ENCODE measurements at places on chromosomes 3 and 15.
A peak's percentile ranks its signal among the peaks of the same experiment; 100 is the strongest.

DNA sequence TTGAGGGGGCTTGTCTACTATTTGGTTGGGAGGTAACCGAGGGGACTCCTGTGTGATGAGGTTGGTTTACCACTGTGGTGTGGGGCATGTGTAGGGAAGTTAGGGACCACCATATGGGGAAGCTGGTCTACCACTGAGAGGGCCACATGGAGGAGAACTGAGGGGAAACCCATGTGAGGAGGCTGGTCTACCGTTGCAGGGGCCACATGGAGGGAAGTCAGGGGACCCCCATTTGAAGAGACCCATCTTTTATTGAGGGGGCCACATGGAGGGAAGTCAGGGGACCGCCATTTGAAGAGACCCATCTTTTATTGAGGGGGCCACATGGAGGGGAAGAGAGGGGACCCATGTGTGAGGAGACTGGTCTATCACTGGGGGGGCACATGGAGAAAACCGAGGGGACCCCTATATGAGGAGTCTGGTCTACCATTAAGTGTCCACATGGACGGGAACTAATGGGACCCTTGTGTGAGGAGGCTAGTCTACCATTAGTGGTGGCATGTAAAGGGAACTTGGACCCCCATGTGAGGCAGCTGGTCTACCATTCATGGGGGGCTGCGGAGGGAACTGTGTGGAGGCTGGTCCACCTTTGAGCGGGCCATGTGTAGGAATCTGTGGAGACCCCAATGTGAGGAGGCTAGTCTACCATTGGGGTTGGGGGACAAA is 165.5 kb downstream of the FBLN2 start:
- DNase-seq = no peak

DNA sequence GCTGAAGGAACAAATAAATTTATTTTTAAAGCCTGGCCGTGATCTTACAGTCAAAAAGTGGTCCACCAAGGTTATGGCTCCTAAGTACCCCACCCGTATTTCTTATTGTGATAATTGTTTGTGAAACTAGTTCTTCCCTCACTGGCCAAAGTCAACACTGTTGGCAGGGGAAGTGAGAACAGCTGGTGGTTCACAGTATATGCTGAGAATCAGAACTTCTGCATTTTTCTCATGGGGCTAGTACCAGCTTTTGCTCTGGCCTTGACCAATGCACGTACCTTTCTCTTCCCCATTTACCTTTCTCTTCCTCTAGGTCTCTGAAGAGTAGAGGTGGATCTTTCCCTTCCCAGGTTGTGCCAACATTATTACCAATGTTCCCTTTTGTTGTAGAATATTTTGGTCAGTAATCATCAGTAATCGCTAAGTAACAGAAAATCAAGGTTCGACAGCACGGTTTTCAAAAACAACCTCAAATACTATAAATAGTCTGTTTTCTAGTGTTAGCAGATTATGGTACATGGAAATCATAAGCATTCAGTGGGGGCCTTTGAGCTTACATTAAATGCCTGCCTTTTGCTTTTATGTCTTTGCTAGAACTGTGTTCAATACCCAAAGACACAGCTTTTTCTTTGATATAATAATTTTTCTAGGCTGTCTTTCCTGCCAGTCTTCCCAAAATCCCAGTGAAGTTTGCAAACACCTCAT is 268.0 kb downstream of the LPP start:
- peak; percentile 37 for DNase-seq

GRCh38 chr15:77822631-77823230 is 190.0 kb upstream of the LINGO1 start:
- no peak for DNase-seq

DNA sequence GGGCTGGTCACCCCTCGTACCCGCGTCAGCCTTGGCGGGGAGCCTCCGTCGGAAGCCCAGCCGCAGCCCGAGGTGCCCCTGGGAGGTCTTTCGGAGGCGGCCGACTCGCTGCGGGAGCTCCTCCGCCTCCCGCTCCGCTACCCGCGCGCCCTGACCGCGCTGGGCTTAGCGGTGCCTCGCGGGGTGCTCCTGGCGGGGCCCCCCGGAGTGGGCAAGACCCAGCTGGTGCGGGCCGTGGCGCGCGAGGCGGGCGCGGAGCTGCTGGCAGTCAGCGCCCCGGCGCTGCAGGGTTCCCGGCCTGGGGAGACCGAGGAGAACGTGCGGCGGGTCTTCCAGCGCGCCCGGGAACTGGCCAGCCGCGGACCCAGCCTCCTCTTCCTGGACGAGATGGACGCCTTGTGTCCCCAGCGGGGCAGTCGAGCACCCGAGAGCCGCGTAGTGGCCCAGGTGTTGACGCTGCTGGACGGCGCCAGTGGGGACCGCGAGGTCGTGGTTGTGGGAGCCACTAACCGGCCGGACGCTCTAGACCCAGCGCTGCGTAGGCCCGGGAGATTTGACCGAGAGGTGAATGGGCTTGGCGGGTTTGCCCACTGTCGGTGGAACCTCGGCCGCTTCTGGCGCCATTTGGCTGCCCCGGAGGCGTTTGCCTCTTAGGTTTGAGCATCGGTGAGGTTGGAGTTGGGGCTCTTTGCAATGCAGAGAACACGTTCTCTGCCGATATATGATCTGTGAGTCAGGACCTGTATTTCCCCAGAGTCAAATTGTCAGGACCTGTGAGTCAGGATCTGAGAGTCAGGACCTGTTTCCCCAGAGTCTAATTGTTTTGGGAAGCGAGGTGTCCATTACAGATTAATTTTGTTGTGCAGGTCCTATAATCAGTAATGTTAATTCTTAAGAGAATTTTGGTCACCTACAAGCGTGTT is 24.9 kb upstream of the GATM start:
- DNase-seq = no peak

DNA sequence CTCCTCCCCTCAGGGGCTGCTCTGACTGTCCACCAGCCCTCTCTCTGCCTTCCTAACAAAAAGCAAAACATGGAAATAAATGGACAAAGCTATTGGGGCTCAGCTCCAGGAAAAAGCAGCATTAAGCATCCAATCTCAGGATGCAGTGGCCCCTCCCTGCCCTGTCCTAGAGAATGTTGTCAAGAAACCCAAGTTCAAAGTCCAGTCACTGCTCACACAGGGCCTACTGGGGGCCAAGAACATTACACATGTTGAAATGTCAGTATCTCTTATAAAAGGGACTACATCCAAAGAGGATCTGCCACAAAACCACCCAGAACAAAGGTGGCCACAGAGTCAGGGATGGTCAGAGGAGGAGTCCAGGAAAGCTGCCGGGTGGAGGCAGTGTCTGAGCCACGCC is 7.6 kb upstream of the GRIP2 start:
- DNase-seq = no peak

- DNase-seq = no peak
These were observed 272.2 kb upstream of the CHRNA7 start for GRCh38 chr15:31758126-31758525.

DNA sequence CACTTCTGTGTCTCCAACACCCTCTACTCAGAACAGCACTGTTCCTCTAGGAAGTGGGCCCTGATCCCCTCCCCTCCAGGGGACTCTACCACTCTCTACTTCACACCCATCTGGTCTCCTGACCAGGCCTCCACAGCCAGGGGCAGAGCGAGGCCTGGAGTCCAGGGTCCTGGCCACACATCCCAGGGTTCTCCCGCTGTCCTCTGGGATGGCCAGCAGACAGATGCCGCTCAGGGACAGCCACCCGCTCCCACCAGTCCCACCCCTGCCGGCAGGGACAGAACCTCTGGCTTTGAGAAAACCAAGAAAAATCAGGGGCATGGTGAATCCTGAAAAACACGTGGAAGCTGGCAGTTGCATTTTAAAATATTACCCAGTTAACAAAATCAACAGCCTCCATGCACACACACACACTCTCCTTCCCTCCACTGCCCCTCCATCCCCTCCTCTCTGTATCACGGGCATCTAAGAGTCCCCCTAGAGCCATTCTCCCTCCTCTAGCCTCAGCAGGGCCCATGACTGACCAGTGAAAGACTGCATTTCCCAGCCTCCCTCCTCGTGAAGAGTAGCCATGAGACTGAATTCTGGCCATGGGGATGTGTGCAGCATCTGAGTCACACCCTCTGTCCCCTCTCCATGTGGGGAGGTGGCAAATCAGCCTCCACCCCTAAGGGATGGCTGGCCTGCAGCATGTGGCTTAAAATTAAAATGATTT is 32.1 kb upstream of the IQSEC1 start:
- DNase-seq = no peak

DNA sequence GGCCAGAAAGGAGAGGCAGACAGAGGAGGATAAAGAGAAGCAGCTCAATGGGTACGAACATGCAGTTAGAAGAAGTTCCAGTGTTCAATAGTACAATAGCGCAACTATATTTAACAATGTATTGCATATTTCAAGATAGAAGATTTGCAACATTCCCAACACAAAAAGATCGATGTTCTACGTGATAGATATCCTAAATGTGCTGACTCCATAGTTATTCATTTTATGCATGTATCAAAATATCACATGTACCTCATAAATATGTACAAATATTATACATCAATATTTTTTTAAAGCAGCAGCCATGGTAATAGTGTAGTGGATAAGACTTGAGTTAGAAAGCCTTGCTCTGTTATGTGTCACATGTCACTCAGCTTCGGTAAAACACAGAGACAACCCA is 110.2 kb upstream of the ASB14 start:
- DNase-seq = no peak

DNA sequence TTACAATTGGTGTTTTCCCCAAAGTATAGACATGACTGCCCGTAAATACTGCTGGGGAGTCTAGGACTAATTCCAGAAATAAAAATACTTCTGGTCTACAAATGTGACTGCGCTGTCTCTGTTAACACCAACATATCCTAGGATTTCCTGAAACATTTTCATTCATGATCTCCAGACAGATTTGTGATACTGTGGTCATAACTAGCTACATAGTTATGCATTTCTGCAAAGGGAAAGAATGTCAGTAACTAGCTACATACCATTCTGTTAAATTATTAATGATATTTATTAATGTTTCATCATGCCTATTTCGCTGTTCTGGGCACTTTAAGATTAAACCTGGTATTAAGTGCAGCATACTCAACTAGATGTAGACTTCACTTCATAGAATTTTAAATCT is 33.3 kb downstream of the SETD5 start:
- no peak for DNase-seq

DNA sequence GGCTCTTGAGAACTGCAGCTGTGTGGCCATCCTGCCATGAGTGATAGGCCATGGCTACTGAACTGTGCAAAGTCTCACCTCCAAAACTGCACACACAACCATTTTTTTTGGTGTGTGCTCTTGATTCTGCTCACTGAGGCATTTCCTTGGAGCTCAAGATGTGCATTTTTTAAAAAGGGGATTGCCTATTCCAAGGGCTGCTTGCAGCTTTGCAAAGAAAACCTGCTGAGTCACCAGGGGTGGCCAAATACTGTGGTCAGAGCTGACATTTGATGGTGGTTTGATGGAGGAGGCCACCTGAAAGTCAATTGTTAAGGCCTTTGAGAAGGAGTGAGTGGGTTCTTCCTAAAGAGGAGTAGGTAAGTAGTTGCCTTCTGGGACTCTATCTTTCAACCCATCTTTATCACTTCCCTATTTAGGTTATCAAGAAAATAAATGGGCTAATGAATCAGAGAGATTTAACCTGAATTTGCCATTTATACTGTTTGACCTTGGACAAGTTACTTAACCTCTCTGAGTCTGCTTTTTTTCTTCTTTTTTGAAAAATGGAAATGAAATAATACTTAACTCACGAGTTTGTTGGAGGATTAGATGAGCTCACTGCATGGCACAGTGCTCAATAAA is 87.9 kb downstream of the CHST2 start:
- peak; percentile 25 for DNase-seq

- DNase-seq = no peak
These were observed 82.8 kb downstream of the SLCO3A1 start for GRCh38 chr15:91936182-91936775.

DNA sequence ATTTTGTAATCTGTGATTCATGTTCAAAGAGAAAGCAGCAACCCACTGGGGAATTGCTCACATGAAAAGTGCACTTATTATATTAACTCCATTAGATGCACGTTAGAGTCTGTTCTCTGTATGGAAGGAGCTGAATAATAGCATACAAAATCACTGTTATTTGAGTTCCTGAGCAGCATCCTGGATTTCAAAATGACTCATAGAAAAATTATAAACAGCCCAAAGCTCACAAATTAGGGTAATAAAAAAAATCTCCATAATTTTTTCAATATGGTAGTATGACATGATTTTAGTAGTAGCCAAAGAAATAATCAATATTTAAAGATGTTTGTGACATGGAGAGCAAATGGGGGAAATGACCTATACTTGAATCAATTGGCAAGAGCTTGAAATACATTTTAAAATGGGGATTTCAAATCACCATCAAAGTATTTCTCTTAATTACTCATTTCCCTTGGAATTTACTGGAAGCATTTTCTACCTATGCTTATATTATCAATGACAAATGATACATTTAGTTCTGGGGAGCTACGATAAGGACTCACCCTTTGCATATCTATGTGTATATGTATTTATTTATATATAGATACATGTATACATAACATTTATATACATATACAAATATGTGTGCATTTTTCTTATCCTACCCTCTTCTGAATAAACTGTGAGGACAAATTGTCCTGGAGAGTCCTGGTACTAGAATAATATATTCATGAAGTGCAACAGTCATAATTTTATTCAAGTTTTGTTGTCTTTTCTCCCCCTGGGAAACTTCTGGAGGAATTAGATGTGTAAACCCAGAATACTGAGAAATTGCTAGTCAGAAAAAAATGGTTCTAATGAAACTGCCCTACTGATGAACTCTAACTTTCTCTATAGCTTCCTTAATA is 116.3 kb downstream of the RPL22L1 start:
- no peak for DNase-seq

- no peak for DNase-seq
These were observed 21.5 kb downstream of the CIAO2A start for GRCh38 chr15:64071931-64072765.

- no peak for DNase-seq
These were observed 24.0 kb upstream of the TRH start for GRCh38 chr3:129950318-129951046.

- DNase-seq = no peak
These were observed 92.8 kb upstream of the NMNAT3 start for GRCh38 chr3:139770577-139770976.

DNA sequence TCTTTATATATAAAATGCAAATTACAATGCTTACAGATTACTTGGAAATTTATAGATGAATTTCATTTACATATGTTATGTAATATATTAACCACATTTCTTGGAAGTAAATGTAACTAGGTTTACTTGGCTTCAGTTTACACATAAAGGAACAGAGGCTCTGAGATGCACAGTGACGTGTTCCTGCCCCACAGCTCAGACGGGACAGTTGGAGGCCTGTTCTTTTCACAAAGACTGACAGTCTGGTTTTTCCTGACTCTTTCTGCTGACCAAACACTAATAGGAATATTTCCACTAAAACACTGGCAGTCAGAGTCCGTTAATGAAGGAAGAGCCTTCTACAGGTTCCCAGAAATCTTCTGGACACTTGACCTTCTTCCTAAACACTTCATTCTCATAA is 336.1 kb downstream of the MFSD1 start:
- DNase-seq = no peak

DNA sequence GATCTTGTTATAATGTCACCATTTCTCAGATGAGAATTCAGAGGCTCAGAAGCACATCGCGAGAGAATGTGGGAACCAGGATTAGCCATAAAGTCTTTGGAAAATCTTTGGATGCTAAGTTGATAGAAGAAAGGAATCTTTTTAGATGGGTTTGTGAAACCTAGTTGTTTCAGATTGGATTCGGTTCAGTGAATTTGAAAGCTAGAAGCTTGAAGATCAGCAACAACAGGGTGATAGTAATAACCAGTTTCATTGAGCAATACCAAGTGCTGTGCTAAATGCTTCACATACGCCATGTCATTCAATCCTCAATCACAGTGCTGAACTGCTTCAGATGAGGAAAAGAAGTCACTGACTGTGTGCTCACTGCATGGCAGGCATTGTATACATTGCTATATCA is 47.4 kb upstream of the MITF start:
- no peak for DNase-seq

All from brain pericyte (primary cell).